ENCODE measurements at places on chromosomes 11 and 22.
A peak's percentile ranks its signal among the peaks of the same experiment; 100 is the strongest.

GRCh38 chr11:36228689-36229088 is 60.5 kb downstream of the COMMD9 start:
- no peak for DNase-seq

DNA sequence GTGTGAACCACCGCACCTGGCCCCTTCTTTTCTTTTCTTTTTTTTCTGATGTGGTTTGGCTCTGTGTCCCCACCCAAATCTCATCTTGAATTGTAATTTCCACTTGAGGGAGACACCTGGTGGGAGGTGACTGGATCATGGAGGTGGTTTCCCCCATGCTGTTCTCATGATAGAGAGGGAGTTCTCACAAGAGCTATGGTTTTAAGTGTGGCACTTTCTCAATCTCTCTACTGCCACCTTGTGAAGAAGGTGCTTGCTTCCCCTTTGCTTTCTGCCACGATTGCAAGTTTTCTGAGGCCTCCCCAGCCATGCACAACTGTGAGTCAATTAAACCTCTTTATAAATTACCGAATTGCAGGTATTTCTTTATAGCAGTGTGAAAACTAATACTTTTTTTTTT is 4.9 kb upstream of the TCN2 start:
- DNase-seq: no peak

DNA sequence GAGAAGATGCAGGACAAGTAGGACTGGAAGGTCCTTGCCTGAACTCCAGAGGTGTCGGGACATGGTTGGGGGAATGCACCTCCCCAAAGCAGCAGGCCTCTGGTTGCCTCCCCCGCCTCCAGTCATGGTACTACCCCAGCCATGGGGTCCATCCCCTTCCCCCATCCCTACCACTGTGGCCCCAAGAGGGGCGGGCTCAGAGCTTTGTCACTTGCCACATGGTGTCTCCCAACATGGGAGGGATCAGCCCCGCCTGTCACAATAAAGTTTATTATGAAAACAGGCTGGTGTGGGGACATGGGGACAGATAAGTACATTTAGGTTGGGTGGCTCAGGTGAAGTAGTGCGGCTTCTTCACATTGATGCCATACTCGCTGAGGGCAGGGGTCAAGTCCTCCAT is 1.4 kb downstream of the TAF10 start:
- no peak for DNase-seq

- DNase-seq: peak; percentile 23
Measured at GRCh38 chr22:26199665-26200064, 30.4 kb downstream of the SEZ6L start.

- DNase-seq: no peak
Measured at GRCh38 chr11:123381149-123381548, 48.9 kb upstream of the GRAMD1B start.

DNA sequence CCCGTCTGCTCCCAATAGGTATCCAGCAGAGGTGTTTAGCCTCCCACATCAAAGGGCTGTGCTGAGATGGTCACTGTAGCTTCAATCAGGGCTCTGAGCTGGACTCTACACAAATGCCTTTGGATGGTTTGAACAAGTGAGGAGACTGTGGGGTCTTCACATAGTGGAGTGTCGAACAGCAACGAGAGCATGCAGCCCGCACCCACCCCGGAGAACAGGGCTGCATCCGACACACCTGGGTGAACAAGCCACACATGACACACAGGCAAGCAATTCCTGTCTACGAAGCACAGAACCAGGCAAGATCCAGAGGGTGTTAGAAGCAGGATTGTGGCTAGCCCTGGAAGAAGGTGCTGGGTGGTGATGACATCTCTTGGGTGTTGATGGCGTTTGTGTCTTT is 58.0 kb upstream of the FGF3 start:
- DNase-seq: no peak

GRCh38 chr11:32080361-32080980 is 10.4 kb upstream of the RCN1 start:
- DNase-seq: no peak

DNA sequence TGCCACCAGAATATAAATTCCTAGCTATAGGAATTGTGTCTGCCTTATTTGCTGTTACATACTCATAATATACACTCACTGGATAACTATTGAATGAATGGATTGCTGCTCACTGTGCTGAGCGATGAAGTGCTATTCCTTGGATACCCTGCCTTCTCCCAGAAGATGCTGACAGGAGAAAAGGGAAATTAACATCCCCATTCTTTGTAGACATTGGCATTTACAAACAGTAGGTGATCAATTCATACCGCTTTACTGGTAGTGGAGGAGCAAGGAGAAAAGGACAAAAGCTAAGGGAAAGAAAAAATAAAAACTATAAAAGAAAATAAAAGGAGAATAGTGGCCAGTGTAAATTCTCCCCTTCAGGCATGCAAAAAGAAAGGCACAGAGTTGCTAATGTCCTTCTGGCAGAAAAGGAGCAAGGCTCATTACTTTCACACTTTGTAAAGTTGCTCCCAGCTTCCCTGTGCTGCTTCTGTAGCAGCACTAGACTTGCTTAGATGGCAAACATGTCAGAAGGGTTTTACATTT is 183.0 kb downstream of the LUZP2 start:
- peak; percentile 36 for DNase-seq

GRCh38 chr11:63710476-63711217 is 29.3 kb downstream of the RTN3 start:
- no peak for DNase-seq

DNA sequence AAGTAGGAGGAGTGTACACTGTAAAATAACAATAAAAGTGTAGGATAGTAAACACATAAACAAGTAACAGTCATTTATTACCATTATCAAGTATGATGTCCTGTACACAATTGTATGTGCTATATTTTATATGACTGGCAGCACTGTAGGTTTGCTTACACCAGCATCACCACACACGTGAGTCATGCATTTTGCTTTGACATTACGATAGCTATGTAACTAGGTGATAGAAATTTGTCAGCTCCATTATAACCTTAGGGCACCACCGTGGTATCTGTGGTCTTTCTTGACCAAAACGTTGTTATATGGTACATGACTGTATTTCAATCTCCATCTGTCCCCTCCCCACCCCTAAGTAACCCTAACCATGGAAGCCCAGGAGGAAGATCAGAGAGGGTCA is 1.1 kb downstream of the DNAL4 start:
- DNase-seq: no peak

DNA sequence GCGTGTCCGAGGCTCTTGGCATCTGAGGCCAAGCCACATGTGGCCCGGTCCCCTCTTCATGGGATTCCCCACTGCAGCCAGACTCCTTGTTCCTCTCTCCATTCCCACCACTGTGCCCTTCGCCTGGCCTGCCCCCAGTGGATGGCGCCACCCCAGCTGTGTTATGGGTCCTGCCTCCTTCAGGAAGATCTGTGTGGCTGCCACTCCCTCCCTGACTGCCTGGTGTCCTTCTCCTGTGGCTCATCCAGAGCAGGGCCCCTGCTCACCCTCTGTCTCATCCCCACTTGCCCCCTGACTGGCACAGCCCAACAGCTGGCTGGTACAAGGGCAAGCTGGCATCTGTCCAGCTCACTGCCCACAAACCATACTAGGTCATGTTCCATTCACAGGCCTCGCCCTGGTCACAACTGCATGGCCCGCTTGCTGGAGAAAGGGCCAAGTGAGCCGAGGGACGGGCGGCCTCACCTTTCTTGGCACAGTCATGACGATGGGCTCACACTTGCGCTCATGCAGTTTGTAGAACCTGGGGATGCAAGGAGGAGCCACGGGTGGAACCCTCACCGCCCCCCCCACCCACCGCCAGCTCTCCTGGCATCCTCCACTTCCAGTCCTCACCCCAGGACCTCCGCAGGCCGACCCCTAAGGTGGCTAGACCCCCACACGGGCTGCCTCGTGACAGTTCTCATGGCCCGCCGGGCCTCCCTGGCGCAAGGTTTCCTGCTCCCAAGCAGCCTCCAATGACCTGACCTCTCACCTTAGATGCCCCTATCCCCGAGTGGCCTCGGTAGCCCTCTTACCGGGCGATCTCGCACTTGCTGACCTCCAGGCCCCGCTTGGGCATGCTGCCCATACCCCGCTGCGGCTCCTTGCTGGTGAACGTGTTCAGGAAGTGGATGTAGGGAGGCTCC is 2.1 kb upstream of the PTPRCAP start:
- no peak for DNase-seq

GRCh38 chr11:83438438-83438837 is 152.3 kb upstream of the CCDC90B start:
- DNase-seq: no peak

DNA sequence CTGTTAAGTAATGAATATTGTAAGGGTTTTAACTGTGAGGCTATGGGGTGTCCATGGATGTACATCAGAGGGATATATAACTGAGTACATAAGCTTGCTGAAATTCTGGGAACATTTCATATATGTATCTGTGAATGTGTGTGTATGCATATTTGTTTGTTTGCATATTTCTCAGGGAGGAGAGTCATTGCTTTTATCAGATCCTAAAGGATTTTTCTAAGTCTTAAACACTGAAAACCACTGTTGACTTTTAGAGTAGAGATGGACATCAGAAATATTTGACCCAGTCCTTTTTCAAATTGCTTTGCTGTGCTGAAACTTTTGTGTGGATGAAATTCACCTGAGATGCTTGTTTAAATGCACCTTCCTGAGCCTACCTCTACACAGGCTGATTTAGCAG is 410.6 kb downstream of the METTL15 start:
- no peak for DNase-seq

- no peak for DNase-seq
Measured at GRCh38 chr22:37823134-37823985, at the start of gene GALR3. Gene GALR3 (plus strand): TSS chr22:37823382. CDS start chr22:37823407, 25 bp downstream.

DNA sequence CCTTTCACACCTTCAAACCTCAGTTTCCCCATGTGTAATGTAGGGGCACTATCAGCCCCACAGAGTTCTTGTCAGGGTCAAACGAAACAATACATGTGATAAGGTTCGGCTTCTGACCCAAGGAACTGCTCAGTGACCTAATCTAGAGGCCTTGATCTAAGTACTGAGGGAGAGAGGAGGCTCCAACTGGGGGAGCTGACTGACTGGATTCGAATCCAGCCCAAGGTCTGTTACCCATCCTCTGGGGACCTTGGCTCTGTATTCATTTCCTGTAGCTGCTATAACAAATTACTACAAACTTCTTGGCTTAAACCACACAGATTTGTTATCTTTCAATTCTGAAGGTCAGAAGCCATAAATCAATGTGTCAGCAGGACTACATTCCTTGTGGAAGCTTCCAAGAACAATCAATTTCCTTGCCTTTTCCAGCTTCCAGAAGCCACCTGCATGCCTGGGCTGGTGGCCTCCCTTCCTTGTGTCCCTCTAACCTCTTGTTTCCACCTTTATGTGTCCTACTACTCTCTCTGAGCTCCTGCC is 10.7 kb upstream of the ANAPC15 start:
- no peak for DNase-seq

DNA sequence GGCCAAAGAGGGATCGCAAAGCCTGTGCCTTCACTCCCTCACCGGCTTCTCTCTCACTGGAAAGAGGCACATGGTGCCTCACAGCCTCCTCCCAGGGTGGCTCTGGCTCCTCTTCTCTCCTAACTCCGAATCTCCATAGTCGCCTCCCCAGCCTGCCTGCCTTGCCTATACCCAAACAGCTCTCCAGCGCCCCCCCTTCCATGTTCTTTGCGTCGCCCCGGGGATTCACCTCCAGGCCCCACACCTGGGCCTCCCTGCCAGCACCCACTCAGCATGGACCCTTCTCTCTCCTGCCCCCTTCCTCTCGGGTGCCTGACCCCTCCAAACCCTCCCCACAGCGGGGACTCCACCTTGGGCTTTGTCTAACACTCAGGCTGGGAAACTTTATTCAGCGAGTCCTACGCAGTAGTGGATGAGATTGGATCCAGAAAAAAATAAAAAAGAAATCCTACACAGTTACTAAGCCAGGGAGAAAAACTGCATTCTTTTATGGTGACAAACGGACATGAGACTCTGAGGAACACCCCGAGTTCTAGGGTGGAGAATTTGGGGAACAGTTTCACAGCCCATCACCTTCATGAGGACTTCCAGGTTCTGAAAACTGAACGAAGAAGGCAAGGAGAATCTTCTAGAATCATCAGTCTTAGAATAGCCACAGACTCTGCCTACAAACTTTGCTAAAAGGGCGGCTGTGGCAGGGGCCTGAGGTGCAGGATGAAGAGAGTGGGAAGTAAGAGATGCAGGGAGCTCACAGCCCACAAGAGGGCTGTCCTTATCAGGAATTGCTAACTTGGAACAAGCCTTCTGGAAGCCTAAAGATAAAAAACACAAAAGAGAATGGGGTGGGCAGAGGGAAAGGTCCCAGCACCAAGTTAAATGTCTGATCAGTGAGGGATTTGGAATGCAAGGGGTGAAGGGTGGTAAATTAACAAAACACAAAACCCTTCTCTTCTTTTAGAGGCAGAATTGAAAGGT is 5.3 kb downstream of the PPM1F start:
- DNase-seq: peak; percentile 46

GRCh38 chr11:469684-470560 is 19.8 kb downstream of the PTDSS2 start:
- DNase-seq: no peak

DNA sequence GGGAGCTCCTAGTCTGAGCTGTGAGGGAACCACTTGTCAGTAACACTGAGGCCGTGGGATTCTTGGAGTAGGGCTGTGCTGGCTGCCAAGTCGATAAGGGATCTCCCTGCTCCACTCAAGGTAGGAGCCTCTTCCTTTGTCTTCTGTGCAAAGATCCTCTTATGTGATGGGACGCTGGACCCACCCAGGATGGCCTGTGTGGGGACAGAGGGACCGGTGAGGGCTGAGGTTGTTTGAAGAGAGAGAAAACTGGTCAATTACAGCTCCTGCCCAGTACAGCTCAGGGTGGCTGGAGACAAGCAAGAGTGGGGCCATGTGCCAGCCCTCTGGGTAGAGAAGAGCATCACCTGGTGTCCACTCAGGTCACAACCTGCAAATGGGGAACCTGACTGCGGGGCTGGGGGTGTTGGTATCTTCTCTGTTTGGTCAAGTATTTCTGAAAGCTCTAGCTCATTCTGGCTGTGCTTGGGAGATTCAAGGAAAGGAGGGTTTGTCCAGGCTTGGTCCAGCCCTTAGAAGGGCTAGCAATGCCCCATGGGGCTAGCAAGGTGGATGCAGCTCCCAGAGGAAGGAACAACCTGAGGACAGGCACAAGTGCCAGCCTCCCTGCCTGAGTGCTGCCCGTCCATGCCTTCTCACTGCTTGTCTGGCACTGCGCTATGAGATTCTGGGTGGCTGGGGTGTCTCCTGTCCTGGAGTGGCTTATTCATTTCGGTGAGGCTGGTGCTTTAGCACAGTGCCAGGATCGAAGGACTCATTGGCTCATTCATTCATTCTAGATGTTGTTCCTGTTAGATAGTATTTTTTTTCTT is 27.6 kb upstream of the BAIAP2L2 start:
- DNase-seq: no peak

GRCh38 chr11:115959081-115959486 is 454.9 kb upstream of the CADM1 start:
- DNase-seq: no peak

- DNase-seq: no peak
Measured at GRCh38 chr22:19287889-19288288, 3.6 kb downstream of the CLTCL1 start.

- peak; percentile 14 for DNase-seq
Measured at GRCh38 chr22:30876915-30877553, 91.5 kb downstream of the MORC2 start.

Data from iPS-NIHi11 (cell line).